Endothelial cell (in vitro differentiated cells): ENCODE measurements at places on chromosomes 1 and 21.

- DNase-seq: no peak
These were observed 46.2 kb downstream of the YARS1 start for GRCh38 chr1:32770741-32771548.

GRCh38 chr1:31218705-31219104, 21.0 kb downstream of the NKAIN1 start:
- no peak for DNase-seq

DNA sequence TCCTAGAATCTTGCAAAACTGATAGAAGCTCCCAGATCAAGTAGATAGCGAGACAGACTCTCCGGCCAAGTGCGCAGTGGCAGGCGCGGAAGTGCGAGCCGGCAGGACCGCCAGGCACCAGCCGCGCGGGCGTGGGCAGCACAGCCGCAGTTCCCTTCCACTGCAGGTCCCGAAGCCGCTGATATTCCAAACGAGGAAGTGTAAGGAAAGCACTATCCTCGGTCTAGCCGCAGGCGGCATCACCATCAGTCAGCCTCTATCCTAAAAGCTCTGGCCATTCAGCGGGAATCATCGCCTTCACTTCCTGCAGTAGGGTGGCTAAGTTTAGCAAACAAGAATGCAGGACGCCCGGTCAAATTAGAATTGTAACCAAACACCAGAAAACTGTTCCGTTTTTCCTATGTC, 710 bp downstream of the GLRX2 start:
- DNase-seq: peak; percentile 41

- DNase-seq: no peak
These were observed 118.2 kb downstream of the FAF1 start for GRCh38 chr1:50841791-50842387.

DNA sequence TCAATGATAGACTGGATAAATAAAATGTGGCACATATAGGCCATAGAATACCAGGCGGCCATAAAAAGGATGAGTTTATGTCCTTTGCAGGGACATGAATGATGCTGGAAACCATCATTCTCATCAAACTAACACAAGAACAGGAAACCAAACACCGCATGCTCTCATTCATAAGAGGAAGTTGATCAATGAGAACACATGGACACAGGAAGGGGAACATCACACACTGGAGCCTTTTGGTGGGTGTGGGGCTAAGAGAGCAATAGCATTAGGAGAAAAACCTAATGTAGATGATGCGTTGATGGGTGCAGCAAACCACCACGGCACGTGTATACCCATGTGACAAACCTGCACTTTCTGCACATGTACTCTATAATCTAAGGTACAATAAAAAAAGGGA, 883.4 kb upstream of the PRMT6 start:
- no peak for DNase-seq

GRCh38 chr21:35561116-35561515, 499.2 kb downstream of the SETD4 start:
- DNase-seq: no peak

GRCh38 chr1:65021795-65022194, 55.4 kb upstream of the JAK1 start:
- no peak for DNase-seq

DNA sequence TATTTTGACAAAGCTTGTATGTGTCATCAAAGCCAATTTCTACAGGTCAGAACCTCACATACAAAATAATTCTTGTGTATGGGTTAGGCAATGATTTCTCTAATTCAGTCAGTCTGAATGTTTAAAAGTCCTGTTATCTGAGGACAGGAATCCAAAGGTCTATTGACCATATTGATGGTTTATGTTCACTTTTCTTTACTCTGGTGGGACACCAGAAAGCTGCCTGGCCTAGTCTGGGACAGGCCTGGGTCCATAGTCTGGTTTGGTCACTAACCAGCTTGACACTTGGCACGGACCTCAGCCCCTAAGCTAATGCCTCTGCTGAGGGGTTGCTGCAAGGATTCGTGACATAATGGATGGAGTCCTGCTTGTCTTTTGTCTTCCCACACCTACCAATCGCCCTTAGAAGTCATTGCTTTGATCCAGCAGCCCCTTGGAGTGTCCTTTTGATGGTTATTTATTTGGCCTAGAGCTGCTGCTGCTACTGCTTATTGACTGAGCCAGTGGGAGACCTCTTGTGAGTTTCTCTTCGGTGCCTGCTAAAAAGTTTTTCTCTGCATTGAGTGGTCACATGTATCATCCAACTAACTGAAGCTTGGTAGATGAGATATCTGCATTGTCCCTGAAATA, 15.7 kb downstream of the IFNAR2 start:
- no peak for DNase-seq

- no peak for DNase-seq
These were observed 3.1 kb downstream of the PTGFRN start for GRCh38 chr1:116912846-116913245.

DNA sequence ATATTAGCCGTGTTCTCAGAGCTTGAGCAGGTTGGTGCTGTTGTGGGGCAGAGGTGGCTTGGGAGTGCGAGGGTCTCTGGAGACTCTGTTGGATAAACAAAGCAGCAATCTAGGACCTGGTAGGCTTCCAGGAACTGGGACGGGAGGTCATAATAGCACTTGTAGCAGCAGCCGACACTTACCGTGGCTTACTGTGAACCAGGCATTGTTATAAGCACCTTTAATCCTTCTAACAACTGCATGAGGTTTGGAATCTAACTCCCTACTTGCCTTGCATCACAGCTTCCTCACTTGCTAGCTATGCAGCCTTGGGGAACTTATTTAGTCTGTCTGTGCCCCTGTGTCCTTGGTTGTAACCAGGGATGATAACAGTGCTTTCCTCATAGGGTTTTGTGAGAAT, 94.9 kb downstream of the NAV1 start:
- DNase-seq: no peak

- DNase-seq: no peak
These were observed 12.8 kb upstream of the E2F2 start for GRCh38 chr1:23543707-23544443.

DNA sequence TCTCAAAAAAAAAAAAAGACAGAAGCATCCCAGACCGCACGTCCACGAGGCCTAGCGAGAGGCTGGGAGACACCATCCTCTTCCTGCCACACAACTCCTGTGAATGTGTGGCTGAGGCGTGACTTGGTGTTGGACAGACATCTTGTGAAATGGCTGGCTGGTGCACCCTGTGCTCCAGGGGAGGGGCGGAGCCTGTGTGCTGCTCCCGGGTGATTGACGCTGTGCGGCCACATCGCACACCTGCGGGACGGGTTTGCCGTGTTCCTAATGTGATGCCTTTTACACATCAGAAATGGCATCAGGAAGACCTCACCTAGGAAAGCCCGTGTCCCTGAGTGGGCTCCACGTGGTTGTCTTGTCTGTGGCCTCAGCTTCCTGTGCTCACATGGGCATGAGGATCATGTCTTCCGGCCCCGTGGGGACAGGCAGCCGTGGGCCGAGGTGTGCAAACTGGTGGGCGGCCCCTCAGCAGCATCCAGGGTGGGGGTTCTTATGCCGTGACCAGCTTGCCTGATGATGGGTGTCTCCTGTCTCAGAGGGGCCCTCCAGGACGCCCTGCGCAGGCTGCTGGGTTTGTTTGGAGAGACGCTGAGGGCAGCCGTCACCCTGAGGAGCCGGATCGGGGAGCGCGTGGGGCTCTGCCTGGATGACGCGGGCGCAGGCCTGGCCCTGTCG, 64.4 kb downstream of the PCNT start:
- no peak for DNase-seq

DNA sequence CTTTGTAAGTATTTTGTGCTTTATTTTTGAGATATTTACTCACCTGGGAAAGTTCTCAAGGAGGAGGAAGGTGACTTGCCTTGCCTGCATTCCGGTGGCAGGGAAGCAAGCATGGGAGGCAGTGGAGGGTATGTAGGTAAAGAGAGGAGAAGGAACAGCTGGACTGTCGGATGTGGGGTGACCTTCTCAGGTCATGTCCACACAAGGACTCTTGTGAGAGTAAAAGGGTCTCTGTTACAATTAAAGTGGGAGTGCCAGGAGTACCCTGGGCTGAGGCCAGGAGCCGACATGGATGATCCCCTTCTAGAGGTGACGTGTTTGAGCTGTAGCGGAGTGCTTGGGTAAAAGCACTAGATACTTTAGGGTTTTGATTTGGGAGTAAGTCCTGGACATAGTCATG, 25.0 kb downstream of the UBE4B start:
- no peak for DNase-seq

GRCh38 chr21:34924771-34925419, 124.2 kb downstream of the RUNX1 start:
- DNase-seq: no peak

DNA sequence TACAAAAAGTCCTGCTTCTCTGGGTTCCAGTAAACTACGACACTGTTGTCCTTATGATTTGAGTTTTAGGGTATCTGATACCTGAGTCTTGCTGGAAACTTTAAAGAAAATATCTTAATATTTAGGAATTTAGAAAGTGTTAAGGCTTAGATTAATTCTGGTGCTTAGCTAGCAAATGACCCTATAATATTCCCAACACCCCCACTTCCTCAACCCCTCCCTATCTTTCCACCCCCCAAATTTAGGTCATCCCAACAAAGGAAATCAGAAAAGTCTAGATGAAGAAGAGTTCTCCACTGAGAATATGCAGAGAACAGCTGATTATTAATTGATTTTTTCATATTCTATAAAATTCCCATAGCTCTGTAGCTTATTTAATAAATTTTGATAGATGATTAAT, 11.7 kb downstream of the STX12 start:
- DNase-seq: no peak

DNA sequence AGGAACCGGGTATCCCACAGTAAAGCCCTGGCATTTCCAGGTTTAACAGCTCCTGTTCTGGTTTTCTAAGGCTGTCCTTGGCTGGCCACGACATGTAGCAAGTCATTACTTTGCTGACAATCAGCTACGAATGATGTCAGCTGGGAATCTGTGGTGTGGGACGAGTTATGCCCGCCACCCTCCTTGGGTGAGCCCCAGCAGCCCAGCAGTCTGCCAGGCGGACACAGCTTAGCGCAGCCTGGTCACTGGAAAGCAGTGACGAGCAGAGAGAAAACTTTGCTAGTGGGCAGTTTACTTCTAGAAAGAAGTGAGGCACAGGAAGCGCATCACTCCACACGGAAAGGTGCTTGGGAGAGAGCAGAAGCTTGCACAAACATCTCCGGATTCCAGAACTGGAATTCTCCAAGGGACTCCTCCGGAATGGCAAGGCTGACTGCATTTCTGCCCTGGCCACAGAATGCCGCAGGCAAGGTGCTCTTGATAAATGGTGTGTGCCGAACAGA, 15.5 kb upstream of the ZNF436 start:
- no peak for DNase-seq

DNA sequence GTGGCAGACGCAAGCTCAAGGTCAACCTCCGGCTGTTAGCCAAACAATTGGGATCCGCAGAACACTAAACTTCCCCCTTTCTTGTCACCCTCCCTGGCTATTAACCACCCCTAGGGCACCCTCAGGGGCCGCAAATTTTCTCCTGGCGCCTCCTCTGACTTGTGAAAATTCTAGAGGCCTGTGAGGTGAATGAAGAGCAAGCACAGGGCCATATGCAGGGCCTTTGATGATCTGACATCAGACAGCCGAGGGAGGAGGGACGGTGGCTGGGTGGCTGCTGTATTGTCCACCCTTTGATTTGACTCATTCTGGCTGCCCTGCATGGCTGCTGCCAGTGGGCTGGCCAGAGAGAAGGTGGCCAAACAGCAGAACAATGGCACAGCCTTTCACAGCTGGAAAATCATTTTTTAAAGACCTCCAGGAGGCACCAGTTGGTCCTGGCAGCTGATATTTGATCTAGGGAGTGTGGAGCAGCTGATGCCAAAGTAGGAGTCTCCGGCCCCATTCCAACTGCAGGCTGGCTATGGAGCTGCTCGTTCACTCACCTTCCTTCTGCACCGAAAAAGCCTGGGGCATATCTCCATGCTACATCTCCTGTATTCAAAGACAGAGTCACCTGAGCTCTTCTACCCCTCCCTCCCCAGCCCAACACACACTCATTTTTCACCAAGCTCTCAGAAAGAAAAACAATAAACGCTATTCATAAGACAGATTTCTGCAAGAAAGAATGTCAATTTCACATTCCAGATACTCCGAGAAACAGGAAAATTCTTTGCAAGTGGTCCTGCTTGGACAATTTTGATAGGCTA, 44.9 kb upstream of the BARHL2 start:
- DNase-seq: no peak

- DNase-seq: no peak
These were observed 125.3 kb downstream of the TRABD2B start for GRCh38 chr1:47871799-47872353.

GRCh38 chr21:44902268-44903049, 18.2 kb downstream of the ITGB2 start:
- DNase-seq: no peak

- DNase-seq: no peak
These were observed 31.0 kb downstream of the SUSD4 start for GRCh38 chr1:223332997-223333396.

DNA sequence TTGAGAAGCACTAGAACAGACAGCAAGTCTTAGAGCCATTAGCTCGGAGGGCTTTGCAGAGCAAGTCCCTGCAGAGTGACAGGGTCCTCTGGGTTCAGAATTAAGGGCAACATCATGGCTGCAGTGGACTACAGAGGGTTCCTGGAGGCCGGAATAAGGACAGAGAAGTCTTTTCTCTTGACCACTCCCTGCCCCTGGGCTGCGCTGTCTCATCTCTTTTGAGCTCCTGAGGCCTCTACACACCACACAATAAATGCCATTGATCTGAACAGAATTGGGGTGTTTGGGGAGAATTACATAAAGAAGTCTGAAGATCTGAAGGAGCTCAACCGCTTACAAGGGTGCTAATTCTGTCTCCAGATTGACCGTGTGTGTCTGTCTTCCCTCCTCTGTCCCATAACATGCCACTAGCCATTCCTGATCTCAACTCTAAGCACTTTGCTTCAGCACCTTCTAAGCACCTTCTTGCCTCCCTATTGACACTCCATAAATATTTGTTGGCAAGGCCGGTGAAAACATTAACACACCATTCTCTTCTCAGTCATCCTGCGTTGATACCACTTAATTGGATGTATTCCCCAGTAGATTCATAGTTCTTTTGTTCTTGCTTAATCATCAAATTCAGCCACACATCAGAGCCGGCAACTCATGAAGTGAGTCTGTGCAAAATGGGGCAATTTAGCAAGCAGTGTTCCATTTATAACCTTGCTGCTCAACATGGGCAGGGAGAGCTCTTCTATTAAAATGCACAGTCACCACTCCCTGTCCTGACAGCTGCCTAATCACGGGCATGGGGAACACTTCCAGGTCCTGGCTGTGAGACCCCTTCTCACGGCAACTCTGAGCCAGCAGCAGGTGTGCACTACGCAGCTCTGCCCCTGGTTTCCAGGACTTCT, 49.7 kb downstream of the NMNAT2 start:
- DNase-seq: no peak

DNA sequence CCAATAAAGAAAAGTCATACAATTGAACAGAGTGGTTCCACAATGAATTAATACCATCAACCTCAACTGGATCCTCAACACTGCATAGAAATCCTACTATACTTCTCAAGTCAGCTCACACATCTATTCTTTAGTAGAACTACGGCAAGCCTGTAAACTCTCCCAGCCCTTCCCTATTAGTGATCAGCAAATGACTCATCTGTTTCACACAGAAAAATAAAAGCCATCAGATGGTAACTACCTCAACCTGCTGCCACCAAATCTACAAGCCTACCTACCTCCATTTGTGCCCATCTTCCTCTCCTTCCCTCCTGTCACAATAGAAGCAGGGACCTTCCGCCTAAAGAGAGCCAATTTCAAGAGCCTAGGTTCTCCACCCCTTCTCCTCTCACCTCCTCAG, 63.6 kb downstream of the DMAP1 start:
- DNase-seq: no peak
